ENCODE measurements at places on chromosomes 2 and 18. TPM values are rescaled to one million over a fixed set of nuclear protein-coding genes. Genes with fewer than 3 reads are reported as not detected.

The POTEJ gene
- total RNA-seq = not detected

The LYG1 gene
- not detected for total RNA-seq

The BCL2L11 gene
- total RNA-seq = 4.5 TPM

The ICOS gene
- not detected for total RNA-seq

The ELOA2 gene
- total RNA-seq = not detected

The POMC gene
- total RNA-seq = not detected

The FSHR gene
- not detected for total RNA-seq

The DRC1 gene
- total RNA-seq = not detected

The NT5C1B gene
- total RNA-seq = not detected

The SYT4 gene
- not detected for total RNA-seq

The GAD1 gene
- total RNA-seq = 9.9 TPM

The RGPD4 gene
- not detected for total RNA-seq

The TGFBRAP1 gene
- 34.0 TPM for total RNA-seq

The NT5DC4 gene
- not detected for total RNA-seq
